Stimulated activated CD8-positive, alpha-beta memory T cell treated with anti-CD3 and anti-CD28 coated beads, Interleukin-2, amount 100 ng/mL, for 1 hour (primary cell): ENCODE measurements at places on chromosomes 6 and 20.

DNA sequence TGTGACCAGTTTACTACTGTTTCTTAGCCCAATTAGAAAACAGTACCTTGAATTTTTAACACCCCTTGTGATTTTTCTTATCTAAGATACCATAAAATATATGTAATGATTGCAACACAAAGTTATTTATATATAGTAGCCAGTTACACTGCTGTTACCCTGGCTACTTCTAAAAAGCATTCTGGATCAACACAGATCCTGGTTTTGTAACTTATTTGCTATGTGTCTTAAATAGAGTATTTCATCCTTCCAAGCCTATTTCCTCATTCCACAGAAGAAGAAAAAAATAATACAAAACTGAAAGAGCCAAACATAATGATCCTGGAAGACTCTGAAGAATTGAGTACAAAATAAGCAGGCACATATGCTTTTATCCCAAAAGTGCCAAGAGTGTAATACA lies 19.0 kb upstream of the GSTA4 start:
- no peak for DNase-seq

DNA sequence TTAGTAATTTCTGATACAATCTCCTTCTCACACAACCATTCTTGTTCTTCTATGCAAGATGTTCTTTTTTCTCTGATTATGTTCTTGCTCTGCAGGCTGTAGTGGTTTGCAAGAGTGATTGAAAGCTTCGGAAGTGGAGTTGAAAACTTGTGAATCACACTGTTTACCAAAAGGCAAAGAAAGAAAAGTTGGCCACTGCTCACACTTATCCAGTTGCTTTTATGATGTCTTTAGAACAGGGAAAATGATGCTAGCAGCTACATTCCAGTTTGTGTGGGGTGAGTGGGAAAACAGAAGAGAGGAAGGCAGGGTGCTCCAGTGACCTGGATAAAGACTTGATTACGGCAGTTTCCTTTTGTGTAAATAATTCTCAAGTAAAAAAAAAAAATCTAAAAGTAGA lies 583.3 kb downstream of the TENT5A start:
- DNase-seq: no peak

DNA sequence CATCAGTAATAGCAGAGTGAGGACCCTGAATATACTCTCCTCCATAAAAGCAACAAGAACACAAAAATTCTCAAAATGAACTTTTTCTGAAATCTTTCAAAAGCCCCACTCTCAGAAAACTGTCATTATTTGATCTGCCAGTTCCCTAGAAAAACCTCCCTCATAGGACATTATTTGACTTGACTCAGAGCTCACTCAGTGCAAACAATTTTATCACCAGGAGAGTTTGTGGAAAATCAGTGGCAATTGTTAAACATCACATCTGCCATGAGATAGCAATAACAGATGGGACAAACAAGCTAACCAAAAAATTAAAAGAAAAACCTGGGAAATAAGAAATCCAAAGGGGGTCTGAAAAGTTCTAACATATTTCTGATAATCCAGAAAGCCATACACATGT lies 100.0 kb downstream of the ATG5 start:
- DNase-seq: no peak

- DNase-seq: no peak
Observed at GRCh38 chr6:32298632-32299336, 72.9 kb downstream of the TSBP1 start.

- DNase-seq: no peak
Observed at GRCh38 chr6:42820512-42821340, 38.9 kb downstream of the BICRAL start.

DNA sequence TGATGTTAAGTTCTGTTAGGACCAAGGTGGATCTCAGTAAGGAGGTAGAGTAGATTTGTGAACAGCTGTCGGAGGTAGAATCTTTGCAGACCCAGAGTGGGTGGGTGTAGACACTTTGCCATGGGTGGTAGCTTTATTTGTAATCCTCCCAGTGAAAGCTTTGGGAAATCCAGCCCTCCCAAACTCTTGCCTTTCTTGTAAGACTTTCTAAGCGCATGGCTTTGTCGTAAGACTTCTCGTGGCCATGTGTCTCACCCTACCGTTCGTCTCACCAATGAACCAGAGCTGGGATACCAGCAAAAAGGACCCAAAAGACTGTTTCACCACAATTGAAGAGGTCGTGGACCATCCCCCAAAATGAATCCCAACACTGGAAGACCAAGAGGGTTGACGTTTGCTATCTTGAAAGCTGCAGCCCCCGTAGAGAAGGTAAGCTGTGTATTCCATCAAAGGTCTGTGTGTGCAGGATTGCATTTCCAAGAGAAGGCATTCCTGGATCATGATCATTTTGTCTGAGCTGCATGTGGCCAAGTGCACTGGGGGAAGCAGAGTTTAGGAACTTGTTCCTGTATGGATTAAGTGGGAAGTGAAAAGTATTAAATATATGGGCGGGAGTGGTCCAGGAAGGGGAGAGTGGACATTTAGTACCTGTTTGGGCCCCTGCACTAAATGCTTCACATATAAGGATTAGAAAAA lies 5.8 kb upstream of the TMEM14A start:
- DNase-seq: no peak

- DNase-seq: no peak
Observed at GRCh38 chr6:41451039-41451438, 95.1 kb upstream of the FOXP4 start.

GRCh38 chr6:45836984-45837383 lies 178.7 kb downstream of the CLIC5 start:
- no peak for DNase-seq

GRCh38 chr6:41426888-41427641 lies 91.7 kb downstream of the NCR2 start:
- DNase-seq: no peak

GRCh38 chr6:52654592-52654991 lies 16.3 kb upstream of the TMEM14A start:
- no peak for DNase-seq

- DNase-seq: no peak
Observed at GRCh38 chr6:14396826-14397517, 279.4 kb downstream of the CD83 start.

DNA sequence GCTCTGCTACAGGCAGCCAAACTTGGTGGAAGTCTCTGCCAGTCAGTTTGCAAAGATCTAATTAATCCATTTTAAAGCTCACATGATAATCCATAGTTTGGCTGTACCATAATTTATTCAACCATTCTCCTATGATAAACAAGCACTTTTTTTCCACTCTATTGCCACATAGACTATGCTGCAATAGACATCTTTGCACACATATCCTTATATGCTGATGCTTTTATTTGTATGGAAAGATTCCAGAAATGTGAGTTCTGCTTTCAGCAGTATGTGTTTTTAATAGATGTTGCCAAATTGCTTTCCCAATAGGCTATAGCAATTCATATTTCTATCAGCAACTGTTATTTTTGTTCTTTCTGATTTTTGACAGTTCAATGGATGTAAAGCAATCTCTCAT lies 628.0 kb downstream of the KIF16B start:
- no peak for DNase-seq

- DNase-seq: no peak
Observed at GRCh38 chr20:40175296-40175695, 513.7 kb downstream of the MAFB start.

DNA sequence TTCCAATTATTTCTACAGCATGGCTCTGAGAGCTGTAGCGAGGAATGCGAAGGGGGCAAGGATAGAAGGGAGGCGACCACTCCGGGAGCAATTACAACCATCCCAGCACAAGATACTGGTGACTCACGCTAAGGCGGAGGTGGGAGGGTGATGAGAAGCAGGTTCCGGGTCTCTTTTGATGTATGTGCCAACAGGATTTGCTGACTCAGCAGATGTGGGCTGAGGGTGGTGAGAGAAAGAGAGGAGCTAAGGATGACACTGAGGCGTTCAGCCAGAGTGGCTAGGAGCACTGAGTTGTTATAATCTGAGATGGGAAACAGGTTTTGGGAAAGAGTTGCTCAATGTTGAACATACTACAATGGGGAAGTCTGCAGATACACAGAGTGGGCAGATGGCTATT lies 9.3 kb upstream of the TXNDC5 start:
- DNase-seq: no peak

DNA sequence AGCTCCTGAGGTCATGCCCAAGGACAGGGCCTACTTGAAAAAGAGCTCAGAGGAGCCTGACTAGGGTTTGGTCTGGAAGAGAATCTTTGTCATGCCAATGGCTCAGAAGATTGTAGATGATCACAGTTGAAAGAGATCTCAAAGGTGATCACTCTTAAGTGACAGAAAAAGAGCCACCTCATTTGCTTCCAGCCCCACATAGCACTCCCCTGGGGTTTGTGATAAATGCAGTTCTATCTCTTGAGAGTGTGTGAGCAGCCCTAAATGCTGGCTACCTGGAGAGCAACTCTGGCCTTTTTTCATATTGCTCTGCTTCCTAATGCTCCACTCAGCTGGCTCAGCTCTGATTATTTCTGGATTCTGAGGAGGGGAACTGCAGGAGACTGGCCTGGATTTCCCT lies 39.3 kb downstream of the KLHL32 start:
- DNase-seq: no peak

GRCh38 chr6:2127484-2127911 lies 117.9 kb downstream of the GMDS start:
- peak; percentile 1 for DNase-seq

DNA sequence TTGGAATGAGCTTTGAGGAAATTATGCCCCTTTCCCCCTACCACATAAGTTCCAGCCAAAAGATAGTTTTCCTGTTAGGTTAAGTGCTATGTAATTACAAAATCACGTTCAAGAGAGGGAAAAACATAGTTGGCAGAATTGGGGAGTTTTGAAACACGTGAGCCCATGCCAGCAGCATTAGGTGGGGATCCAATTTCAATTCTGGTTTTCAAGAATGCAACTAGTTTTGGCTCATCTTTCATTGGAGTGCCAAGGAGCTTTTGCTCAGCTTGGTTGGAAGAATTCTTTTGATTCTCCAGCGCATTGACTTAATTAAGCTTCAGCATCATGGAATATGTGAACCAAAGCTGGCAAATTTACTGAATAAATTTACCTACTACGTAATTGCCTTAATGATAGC lies 95.9 kb downstream of the SAMD5 start:
- DNase-seq: no peak

GRCh38 chr6:125906158-125906998 lies 50.2 kb upstream of the HINT3 start:
- no peak for DNase-seq

DNA sequence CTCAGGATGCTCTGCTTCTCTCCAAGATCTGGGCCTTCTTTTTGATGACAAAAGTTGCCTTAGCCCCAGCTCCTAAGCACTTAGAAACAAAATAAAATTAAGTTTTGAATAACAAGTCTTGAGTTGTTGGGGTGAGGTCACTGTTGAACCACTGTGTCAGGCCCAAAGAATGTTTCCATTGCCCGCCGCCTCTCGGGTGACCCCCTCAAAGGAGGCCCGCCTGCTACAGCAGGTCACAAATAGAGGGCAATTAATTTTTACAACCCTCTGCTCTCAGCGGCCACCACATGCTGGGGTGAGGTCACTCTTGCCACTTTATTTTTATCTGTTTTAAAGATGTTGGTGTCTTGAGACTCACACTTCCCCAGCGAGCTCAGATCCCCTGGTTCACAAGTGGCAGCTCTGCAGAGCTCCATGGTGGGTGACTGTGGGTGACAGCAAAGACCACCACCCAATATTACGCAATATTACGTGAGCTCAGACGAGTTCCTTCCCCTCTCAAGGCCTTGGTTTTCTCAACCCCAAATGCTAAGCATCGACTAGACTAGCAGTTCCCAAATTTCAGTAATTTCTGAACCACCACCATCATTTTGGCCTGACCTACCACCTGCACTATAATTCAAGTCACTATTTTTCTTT lies 247.7 kb upstream of the PMEPA1 start:
- no peak for DNase-seq

DNA sequence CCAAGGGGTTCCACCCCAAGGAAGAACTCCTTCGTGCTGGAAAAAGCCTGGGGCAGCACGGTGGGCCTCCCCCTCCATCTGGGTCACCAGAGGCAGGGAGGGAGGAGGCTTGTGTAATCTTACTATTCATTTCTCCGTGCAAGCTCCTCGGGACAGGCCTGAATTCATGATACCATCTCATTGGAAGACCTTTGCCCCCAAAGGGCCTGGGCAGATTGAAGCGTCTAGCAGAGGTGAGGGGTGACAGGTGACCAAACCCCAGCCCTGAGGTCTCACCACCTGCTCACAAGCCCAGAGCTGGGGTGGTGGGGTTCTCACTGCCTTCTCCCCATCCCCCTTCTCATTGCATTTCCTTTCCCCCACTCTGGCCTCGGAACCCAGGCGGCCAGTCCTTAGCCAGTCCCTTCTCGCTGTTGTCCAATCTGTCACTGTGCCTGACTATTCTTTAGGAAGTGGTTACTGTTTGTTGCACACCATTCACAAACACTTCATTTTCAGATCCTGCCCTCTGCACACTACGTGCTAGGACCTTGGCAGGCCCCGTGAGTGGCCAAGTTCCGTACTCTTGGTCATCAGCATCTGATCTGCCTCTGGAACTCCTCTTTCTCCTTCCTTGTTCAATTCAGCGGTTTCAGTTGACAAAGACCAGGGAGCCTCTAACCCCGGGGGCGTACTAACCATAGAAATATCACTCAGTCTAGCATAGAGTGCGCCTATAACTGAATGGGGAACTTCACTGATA lies 137.1 kb downstream of the LY86 start:
- no peak for DNase-seq

- DNase-seq: no peak
Observed at GRCh38 chr6:150403458-150404246, 34.8 kb downstream of the IYD start.

- DNase-seq: no peak
Observed at GRCh38 chr6:19552588-19552987, 284.6 kb upstream of the ID4 start.

DNA sequence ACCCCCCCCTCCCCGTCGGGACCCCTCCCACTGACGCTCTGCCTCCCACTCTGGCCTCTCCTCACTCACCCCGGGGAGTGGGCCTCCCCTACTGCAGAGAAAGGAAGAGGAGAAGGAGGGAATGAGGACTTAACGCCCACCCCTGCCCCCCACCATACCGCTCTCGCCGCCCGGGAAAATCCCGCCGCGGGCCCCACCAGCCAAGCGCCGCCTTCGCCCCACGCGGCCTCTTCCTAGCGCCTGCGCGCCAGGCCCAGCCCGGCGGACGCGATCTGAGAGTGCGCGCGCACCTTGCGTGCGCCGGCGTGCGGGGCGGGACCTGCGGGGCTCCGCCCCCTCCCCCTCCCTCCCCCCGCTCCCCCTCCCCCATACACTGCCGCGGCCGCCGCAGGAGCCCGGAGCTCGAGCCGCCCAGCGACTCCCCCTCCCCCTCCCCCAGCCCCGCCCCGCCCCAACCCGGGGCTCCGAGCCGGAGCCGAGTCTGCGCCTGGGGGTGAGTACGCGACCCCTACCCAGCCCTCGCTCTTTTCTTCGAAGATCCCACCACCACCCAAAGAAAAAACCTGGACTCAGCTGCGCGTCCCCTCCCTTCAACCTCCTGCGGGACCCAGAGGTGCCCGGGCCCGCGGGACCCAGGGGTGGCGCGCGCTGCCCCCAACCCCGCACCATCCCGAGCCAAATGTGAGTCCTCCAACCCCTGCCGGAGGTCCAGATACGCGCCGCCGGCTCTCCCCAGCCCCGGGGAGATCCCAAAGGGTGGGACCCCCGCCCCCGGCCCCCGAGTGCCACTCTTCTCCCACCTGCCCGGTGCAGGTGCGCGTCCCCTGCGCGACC lies at the start of the genes MRPL14 and TMEM63B:
Gene MRPL14 (minus strand): TSS at position 267 of the 834 bp plus-strand sequence. CDS start 10,841 bp downstream, outside the sequence.
Gene TMEM63B (plus strand): TSS at position 369 of the 834 bp plus-strand sequence. CDS start 7,031 bp downstream, outside the sequence.
- DNase-seq: peak; percentile 89

GRCh38 chr6:158083455-158084325 lies 84.4 kb downstream of the SERAC1 start:
- no peak for DNase-seq

GRCh38 chr20:31859998-31860380 lies 10.3 kb downstream of the DUSP15 start:
- no peak for DNase-seq

- DNase-seq: no peak
Observed at GRCh38 chr20:23410916-23411695, 10.2 kb downstream of the NAPB start.

- peak; percentile 42 for DNase-seq
Observed at GRCh38 chr6:39228992-39229767, at the start of gene KCNK5. TSS of gene KCNK5 (minus strand) at chr6:39229475. CDS start at chr6:39229111, 364 bp downstream.
